Upper lobe of right lung (tissue), 1 donor: ENCODE measurements at places on chromosomes 11 and 22. TPM values are rescaled to one million over a fixed set of nuclear protein-coding genes. Genes with fewer than 3 reads are reported as not detected.

DNA sequence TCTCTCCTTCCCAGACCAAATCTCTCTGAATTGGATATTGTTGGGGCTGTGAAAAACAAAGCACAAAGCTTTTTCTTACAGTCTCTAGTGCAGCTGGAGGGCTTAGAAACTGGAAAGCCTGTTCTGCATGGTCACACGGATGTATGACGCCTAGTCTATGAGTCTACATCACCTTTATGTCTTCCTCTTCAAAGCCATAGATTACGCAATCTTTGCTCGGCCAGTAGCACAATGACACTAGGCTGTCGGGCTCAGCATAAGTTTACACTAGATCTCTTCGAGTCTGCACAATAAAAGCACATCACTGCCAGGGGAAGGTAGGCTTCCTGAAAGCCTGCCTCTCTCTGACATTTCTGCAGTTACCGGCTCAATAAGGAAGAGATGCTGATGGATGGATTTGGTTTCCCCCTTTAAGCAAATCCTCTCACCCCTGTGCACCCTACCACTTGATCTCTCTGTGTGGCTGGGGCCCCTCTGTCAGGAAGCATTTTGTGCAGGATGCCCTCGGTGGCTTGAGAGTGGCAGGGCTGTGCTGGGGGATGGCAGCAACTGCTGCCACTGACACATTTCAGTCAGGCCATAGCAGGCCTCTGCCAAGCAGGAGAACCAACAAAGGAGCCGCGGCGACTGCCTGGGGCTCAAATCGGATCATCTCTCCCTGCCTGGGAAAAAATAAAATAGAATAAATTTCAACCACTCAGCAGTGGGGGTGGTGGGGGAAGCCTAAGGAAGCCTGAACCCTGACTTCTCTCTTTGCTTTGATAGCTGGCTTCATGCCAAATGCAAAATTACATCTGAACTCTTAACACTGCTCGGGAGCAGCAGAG lies 1272.8 kb downstream of the LRRC4C start:
- no peaks in the 10 kb centered on the region for H3K27me3 ChIP-seq
- H3K4me1 ChIP-seq = no peaks in the 10 kb centered on the region
- no peak overlapping the region for H3K4me3 ChIP-seq
- H3K36me3 ChIP-seq = no peaks in the 10 kb centered on the region
- DNase-seq = no peak
- H3K27ac ChIP-seq = no peak overlapping the region

GRCh38 chr22:37822079-37822833 lies 926 bp upstream of the GALR3 start:
- no peaks in the 10 kb centered on the region for H3K36me3 ChIP-seq
- H3K4me1 ChIP-seq = peaks cover 19% of the 10 kb centered on the region
- H3K27me3 ChIP-seq = peaks cover 43% of the 10 kb centered on the region
- H3K4me3 ChIP-seq = no peak overlapping the region

DNA sequence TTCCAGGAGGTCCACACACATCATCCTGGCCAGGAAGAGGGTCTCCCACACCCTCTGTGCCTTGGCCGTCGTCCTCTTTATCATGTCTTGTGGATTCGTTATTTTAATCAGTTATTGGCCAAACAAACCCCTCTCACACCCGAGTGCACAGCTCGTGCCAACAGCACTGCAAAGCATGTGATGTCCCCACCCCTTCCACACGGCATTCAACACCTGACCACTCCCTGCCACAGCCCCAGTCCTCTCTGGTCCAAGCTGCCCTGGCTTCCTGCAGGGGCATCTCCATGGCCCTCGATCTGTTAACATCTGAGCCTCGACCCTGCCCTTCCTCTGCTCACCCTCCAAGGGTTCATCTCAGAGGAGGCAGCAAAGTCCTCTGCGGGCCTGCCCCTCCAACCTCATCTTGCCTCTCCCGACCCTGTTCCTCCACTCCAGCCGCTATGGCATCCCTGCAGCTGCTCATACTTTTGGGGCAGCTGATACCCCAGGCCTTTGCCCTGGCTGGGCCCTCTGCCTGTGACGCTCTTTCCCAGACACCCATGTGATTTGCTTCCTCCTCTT lies 14.0 kb downstream of the MYEOV start:
- no peaks in the 10 kb centered on the region for H3K36me3 ChIP-seq
- DNase-seq = peak; percentile 58
- no peak overlapping the region for H3K4me3 ChIP-seq
- no peak overlapping the region for H3K27ac ChIP-seq
- H3K4me1 ChIP-seq = peaks cover 20% of the 10 kb centered on the region
- H3K27me3 ChIP-seq = no peaks in the 10 kb centered on the region

ART1 gene
- 0.29 TPM for total RNA-seq

GRCh38 chr11:130806746-130807145 lies 109.5 kb downstream of the SNX19 start:
- no peaks in the 10 kb centered on the region for H3K27me3 ChIP-seq
- H3K4me1 ChIP-seq = no peaks in the 10 kb centered on the region

RFPL1 gene
- not detected for total RNA-seq

APOL4 gene
- 14.3 TPM for total RNA-seq

- H3K27ac ChIP-seq = no peak overlapping the region
- no peak overlapping the region for H3K4me3 ChIP-seq
- H3K36me3 ChIP-seq = no peaks in the 10 kb centered on the region
- no peak for DNase-seq
- H3K4me1 ChIP-seq = no peaks in the 10 kb centered on the region
Measured at GRCh38 chr11:66150725-66151124, 80.7 kb downstream of the PACS1 start.

OR4D10 gene
- total RNA-seq = not detected

GRCh38 chr11:129291546-129291945 lies 84.1 kb upstream of the BARX2 start:
- H3K27me3 ChIP-seq = no peaks in the 10 kb centered on the region
- no peaks in the 10 kb centered on the region for H3K4me1 ChIP-seq
- DNase-seq = no peak
- no peak overlapping the region for H3K4me3 ChIP-seq

APOL1 gene
- 92.8 TPM for total RNA-seq

DNA sequence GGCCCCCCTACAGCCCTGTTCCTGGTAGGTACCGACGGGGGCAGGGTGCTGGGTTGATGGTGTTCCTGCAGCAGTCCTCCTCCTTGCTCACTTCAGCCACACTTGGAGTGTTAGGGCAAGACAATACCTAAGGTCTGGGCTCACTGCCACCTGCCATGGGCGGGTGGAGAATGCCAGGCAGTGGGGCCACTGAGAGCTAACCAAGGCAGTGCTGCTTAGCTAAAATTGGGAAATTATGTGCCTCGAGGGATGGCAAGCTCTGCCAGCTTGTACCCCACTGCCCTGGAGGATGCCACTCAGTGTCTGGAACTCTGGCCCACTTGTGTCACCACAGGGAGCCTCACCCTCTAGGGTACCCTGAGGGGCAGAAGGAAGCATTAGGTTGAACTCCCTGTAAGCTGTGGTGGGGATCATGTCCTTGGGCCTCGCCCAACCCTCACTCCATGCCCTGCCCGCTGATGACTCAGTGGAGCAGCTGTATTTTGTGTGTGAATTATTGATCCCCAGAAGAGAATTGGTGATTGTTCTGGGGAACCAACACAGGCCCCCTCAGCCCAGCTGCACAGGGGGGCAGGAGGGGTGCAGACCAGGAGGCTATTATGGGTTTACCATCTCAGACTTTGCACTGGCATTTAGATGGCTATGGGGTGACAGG lies 17.7 kb downstream of the PHLDB1 start:
- H3K4me1 ChIP-seq = peaks cover 51% of the 10 kb centered on the region
- H3K27me3 ChIP-seq = no peaks in the 10 kb centered on the region
- peaks cover 48% of the 10 kb centered on the region for H3K36me3 ChIP-seq
- no peak overlapping the region for H3K4me3 ChIP-seq
- peak overlapping the region; percentile 17 for H3K27ac ChIP-seq

GRCh38 chr22:44259366-44260215 lies 53.2 kb downstream of the SHISAL1 start:
- H3K4me3 ChIP-seq = no peak overlapping the region
- no peaks in the 10 kb centered on the region for H3K4me1 ChIP-seq
- H3K36me3 ChIP-seq = no peaks in the 10 kb centered on the region
- no peak for DNase-seq
- H3K27ac ChIP-seq = no peak overlapping the region

- H3K27ac ChIP-seq = peak overlapping the region; percentile 40
- H3K36me3 ChIP-seq = no peaks in the 10 kb centered on the region
- H3K4me1 ChIP-seq = peaks cover 36% of the 10 kb centered on the region
- DNase-seq = no peak
- H3K4me3 ChIP-seq = no peak overlapping the region
Measured at GRCh38 chr22:36435516-36436415, 45.7 kb downstream of the TXN2 start.

PTPRCAP gene
- total RNA-seq = 17.7 TPM

GRCh38 chr11:42840176-42840829 lies 471.5 kb upstream of the API5 start:
- no peak for DNase-seq
- no peaks in the 10 kb centered on the region for H3K27me3 ChIP-seq
- H3K27ac ChIP-seq = no peak overlapping the region
- no peaks in the 10 kb centered on the region for H3K36me3 ChIP-seq
- no peaks in the 10 kb centered on the region for H3K4me1 ChIP-seq

DNA sequence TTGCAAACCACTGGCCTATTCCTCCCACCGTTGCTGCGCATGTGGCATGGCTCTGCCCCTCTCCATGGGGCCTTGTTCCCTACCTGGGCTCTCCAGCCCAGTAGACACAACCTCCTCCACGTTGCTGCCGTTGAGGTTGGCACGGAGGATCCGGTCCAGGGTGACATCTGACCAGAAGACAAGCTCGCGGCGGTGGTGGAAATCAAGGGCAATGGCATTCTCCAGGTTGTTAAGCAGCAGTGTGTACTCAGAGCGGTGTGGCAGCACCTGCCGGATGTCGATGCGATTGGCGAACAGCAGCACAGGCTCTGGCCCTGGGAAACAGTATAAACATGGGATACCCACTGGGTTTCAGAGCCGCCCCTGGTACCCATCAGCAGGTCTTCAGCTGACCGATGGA lies 23.8 kb downstream of the LRP4 start:
- no peak overlapping the region for H3K27ac ChIP-seq
- H3K4me3 ChIP-seq = no peak overlapping the region
- no peaks in the 10 kb centered on the region for H3K36me3 ChIP-seq
- H3K4me1 ChIP-seq = no peaks in the 10 kb centered on the region
- DNase-seq = no peak
- H3K27me3 ChIP-seq = no peaks in the 10 kb centered on the region

OR4P4 gene
- not detected for total RNA-seq

PRR33 gene
- total RNA-seq = not detected

GRCh38 chr22:39459681-39460080 lies 2.9 kb downstream of the MGAT3 start:
- H3K4me3 ChIP-seq = no peak overlapping the region
- H3K27me3 ChIP-seq = peaks cover 23% of the 10 kb centered on the region

DNA sequence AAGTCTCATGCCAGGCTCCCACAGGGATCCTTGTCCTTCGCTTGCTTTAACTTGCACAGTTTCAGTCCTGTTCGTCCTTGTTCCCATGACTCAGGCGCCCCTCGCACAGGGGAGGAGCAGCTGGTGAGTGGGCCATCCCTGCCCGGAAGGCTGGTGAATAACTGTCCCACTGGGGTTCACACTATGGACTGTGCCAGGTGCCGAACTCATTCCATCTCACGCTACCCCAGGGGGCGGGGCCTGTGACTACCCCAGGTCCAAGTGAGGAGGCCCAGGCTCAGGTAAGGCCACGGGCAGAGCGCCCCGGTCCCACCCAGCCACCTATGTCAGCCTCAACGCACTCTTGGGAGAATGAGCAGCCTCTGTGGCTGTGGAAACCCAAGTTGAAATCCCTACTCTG lies 7.2 kb upstream of the CARD10 start:
- no peaks in the 10 kb centered on the region for H3K27me3 ChIP-seq
- H3K4me1 ChIP-seq = peaks cover 5% of the 10 kb centered on the region
- no peak for DNase-seq
- H3K36me3 ChIP-seq = no peaks in the 10 kb centered on the region
- H3K4me3 ChIP-seq = no peak overlapping the region

DNA sequence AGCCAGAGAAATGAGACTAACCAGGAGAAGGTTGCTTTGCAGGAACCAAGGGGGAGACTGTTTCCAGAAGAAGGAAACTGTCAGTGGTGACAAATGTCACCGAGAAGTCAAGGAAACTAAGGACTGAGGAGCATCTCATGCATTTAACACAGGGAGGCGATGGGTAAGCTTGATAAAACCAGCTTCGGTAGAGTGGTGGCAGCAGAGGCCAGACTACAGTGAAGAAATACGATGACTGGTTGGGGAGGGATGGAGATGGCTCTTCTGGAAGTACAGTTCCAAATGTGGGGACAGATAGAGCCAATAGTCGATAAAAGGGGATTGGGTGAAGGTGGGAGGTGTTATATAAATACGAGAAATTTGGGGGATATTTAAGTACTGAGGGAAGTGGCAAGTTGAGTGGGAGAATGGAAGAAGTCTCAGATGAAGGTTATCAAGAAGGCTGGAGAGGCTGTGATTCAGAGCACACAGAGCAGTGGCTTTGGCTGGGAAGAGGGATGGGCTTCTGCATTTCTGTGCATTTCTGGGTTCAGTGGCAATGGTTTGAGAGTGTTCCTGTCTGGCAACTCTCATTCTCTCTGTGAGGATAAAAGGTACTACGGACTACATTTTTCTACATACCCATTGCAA lies 29.2 kb downstream of the SC5D start:
- H3K36me3 ChIP-seq = no peaks in the 10 kb centered on the region
- DNase-seq = no peak
- H3K4me1 ChIP-seq = no peaks in the 10 kb centered on the region

GRCh38 chr22:50081426-50082196 lies 3.6 kb downstream of the MLC1 start:
- peaks cover 8% of the 10 kb centered on the region for H3K4me1 ChIP-seq
- H3K36me3 ChIP-seq = no peaks in the 10 kb centered on the region
- no peaks in the 10 kb centered on the region for H3K27me3 ChIP-seq
- no peak overlapping the region for H3K27ac ChIP-seq

MMP13 gene
- not detected for total RNA-seq

DNA sequence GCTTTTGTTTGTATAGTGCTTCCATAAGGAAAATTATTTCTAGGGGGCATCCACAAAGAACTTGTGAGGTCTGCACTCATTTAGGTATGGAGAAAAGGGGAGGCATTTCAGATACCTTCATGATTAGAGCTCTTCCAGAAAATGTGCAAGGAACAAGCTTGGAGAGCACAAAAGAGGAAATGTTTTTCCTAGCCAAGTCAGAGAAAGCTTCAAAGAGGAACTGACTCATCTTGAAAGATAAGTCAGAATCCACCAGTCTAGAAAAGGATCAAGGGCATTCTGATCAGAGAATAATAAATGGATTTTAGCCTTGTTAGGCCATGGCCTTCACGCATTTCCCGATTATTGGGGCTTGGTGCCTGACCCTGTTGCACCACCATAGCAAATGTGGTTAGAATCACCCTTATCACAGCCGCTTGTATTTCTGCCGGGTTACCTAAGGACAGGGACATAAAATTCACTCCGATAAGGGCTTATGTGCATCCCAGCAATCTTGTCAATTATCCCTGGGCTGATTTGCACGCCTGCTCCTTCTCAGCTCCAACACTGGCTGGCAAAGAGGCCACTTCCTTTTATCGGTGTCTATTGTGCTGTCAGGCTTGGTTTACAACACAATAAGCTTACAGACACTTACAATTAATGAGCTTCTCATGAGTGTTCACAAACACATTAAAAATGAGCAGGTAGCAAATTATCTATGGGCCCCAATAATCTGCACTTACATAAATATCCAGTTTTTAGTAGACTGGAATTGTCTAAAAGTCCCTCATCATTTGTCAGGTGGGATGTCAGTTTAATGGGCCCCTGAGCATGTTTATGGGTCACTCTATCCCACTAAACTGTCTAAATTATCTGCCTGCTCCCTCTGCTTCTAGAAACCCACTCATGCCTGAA lies 613.5 kb downstream of the SOX6 start:
- no peaks in the 10 kb centered on the region for H3K4me1 ChIP-seq
- H3K4me3 ChIP-seq = no peak overlapping the region
- DNase-seq = no peak
- no peak overlapping the region for H3K27ac ChIP-seq
